ENCODE measurements at places on chromosomes 6 and 20. TPM values are rescaled to one million over a fixed set of nuclear protein-coding genes. Genes with fewer than 3 reads are reported as not detected.

DNA sequence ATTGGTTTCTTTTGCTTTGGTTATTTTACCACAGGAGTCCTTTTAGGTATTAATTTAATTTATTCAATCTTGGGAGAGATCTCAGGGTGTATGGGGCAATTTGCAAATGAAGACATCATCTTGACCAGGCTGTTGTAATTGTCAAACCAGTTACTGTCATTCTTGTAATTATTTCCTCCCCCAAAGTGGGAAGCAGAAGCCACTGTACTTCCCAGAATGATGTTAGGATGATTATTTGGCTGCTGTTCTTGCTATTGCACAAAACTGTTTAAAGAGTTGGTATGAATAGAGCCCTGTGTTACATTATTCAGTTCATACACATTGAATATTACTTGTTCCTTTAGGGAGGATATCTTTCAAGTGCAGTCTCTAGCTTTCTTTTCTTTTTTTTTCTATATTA is 1.7 kb downstream of the TAAR6 start:
- H3K36me3 ChIP-seq, result no peaks in the 10 kb centered on the region
- H3K27me3 ChIP-seq, result peaks cover 2% of the 10 kb centered on the region
- no peak for DNase-seq
- H3K4me3 ChIP-seq, result no peak overlapping the region

RBM24 gene
- polyA plus RNA-seq, result 1.9 TPM

DNA sequence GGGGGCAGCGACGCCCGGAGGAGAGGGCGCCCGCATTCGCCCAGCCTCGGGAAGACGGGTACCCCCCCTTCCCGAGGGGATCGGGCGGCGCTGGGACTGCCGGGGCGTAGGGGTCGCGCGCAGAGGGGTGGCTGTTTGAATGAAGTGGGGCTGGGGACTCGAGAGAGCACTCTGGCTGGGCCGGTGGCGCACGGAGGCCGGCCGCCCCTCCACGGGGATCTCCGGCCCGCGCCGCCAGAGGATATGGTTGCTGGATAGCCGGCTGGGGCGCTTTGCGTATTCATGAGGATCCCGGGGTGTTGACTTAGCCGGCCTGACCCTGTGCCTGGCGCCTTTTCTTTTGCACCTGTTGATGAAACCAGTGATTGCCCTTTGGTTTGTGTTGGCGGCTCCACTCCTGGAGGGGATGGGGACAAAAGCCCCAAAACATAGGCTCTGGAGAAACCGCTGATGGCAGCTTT is 469 bp downstream of the SYNJ2 start:
- H3K27me3 ChIP-seq, result no peaks in the 10 kb centered on the region
- H3K4me3 ChIP-seq, result peak overlapping the region; percentile 80
- H3K4me1 ChIP-seq, result peaks cover 20% of the 10 kb centered on the region
- DNase-seq, result no peak

C6orf132 gene
- 8.1 TPM for polyA plus RNA-seq

DNA sequence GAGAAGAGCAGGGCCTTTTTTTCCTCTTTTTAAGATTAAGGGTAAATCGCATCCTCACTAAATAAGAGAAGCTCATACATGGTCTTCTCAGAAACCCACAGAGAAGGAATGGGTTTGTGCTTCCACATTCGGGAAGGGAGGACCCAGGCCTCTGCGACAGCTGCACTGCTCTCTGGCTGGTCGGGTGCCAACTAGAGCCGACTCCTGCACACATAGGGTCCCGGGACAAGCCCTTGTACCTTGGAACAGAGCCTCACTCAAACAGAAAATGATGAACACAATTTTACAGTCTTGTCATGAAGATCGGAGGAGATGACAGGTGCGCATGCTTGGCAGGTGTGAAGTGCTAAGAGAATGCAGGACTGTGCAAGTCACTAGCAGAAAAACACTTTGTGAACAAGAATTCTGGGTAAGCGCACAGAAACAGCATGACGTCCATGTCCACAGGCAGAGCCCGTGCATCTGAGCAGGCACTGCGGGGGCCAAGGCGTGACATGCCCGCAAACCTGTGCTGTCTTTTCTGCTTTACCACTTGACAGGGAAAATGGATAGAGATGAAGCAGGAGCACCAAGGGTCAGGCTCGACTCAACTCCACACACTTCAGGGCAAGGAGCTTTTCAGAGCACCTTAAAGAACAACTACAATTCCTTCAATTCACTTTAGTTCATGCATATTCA is 101.0 kb upstream of the MPC1 start:
- H3K27me3 ChIP-seq, result no peaks in the 10 kb centered on the region
- no peaks in the 10 kb centered on the region for H3K4me1 ChIP-seq
- no peak for DNase-seq
- no peak overlapping the region for H3K27ac ChIP-seq

CDSN gene
- 4.0 TPM for polyA plus RNA-seq

WFDC10B gene
- not detected for polyA plus RNA-seq

DNA sequence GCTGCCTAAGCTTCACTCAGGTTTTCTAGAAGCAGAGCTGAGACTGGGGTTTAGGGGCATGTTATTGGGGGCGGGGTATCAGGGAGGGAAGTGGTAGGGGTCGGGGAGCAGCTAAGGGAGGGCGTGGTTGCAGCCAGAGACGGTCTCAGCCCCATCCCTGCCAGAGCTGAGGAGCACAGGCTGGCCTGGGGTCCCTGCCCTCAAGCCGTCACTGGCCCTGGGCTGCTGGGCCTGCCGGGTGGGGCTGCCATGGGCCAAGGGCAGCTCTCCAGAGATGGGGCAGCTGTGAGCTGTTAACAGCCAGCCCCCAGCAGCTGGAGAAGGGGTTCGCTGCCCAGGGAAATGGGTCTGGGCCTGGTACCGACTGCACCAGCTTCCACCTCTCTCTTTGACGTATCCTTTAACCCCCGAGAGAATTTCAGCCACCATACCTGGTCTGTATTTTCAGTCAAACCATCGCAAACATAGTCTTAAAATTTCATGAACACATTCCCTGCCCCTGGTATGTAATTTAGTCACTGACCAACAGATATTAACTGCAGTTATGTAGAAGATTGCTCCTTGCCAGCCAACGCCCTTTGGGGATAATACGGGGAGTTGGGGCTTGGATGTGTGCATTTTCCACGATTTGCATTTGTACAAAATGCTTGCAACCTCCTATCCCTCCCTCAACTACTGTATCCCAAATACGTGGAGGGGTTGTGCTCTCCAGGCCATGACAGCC is 253.4 kb downstream of the TAF4 start:
- peaks cover 13% of the 10 kb centered on the region for H3K4me1 ChIP-seq
- H3K36me3 ChIP-seq, result no peaks in the 10 kb centered on the region
- no peak for DNase-seq
- H3K4me3 ChIP-seq, result no peak overlapping the region
- H3K27me3 ChIP-seq, result peaks cover 29% of the 10 kb centered on the region
- no peak overlapping the region for H3K27ac ChIP-seq

DNA sequence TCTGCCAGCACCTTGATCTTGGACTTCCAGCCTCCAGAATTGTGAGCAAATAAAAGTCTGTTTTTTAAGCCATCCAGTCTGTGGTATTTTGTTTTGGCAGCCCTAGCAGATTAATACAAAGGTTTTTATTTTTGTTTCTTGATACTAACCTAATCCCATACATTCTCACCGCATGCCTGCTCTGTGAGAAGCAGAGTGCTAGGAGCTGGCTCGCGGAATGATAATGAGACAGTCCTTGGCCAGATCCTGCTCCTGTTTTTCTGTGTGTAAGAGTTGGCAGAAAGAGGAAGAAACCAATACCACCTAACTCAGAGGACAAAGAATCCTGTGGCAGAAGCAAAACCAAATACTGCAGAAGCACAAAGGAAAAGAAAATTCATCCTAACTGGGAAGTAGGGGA is 82.6 kb downstream of the KIF16B start:
- no peak overlapping the region for H3K4me3 ChIP-seq
- H3K36me3 ChIP-seq, result peaks cover 2% of the 10 kb centered on the region
- no peaks in the 10 kb centered on the region for H3K27me3 ChIP-seq
- DNase-seq, result no peak
- no peaks in the 10 kb centered on the region for H3K4me1 ChIP-seq
- no peak overlapping the region for H3K27ac ChIP-seq

Data from keratinocyte (primary cell).